AG08395 (cell line): ENCODE measurements at places on chromosomes 4 and X.

GRCh38 chrX:3514996-3515395 is 168.5 kb upstream of the MXRA5 start:
- DNase-seq = no peak

DNA sequence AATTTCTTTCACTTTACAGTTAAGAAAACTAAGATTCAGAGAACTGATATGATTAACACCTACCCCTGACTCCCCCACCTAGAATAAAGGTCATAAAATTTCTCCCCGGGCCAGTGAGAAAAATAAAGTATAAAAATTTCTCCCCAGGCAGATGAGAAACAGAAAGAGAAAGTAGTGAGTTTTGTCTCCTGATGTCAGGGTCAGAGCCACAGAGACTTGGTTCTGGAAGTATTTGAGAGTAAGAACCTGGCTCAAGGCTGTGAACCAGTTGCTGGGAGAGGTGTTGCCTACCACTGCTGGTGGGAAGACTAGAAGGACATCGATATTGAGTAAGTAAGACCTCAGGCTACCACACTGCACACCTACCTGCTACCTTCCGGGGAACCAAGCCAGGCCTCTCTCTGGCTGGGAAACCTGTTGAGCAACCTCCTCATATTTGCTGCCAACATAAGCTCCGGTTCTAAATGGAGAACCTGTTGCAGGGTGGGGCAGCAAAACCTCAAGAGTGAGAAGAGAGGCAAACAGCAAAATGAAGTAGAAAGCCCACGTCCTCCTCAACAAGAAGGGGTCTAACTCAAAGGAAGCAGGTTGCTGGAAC is 104.2 kb upstream of the PUDP start:
- DNase-seq = no peak

GRCh38 chrX:68872171-68872570 is 43.4 kb downstream of the EFNB1 start:
- no peak for DNase-seq

DNA sequence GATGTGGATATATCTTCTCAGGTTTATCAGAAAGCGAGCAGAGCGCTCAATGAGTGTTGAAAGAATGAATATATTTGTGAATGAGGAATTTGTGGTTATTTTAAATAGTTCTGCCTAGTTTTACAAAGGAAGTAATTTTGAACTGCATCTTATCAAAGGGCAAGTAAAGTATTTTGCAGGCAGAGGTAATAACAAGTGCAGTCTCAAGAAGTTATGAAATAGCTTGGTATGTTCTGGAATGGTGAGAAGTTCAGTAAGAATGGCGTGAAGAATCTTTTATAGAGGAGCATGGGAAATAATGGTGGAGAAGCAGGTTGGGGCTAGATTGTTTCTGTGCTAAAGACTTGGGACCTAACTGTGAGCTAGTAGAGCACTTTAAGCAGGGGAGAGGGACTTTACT is 10.9 kb downstream of the TMA16 start:
- no peak for DNase-seq

GRCh38 chr4:138111462-138112000 is 130.6 kb downstream of the SLC7A11 start:
- DNase-seq = no peak

DNA sequence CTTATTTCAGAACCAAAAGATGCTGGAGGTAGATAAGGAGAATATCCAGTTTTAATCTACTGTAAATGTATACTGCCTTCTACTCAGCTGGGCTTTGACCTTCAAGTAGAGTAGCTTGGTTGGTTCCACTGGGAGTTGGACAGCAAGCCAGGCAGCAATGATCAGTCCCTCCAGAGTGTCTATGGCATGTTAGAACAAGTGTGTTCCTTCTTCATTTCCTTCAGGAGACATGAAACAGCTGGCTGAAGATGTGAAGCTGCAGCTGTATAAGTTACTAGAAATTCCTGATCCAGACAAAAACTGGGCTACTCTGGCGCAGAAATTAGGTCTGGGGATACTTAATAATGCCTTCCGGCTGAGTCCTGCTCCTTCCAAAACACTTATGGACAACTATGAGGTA is 111.1 kb downstream of the NFKB1 start:
- no peak for DNase-seq

- DNase-seq = no peak
Observed at GRCh38 chr4:53931461-53931961, 132.9 kb downstream of the CHIC2 start.

DNA sequence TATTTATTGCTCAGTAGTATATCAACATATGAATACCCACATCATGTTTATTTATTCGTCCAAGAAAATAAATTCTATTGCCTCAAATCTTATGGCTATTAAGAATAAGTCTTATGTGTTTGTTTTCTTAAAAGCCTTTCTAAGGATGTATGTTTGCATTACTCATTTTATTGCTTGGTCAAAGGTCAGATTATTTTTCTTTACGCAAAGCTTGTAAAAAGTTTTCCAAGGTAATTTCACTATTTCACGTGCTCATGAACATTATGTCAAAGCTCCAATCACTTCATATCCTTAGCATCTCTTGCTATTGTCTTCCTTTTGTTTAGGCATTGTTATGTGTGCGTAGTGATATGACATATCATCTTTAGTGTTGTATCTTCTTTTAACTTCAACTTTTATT is 258.5 kb upstream of the FSTL5 start:
- no peak for DNase-seq

DNA sequence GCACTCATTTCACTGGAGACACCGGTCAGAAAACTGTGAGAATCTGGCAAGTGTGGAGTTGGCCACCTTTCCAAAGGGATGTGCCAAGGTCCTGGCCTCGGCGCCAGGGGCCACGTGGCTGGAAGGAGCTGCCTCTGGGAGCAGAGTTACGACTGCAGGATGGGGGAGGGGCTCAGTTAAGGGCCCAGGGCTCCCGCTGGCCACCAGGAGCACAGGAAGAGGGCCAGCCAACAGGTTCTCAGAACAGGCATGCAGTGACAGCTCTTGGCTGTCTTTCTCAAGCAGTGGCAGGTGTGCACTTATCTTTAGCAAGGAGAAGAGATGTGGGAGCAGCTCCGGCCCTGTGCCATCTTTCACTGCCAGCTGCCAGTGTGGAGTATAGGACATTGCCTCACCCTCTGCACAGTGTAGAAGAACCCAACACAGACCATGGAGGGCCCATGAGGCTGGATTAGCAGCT is 115.9 kb upstream of the RBPJ start:
- no peak for DNase-seq

- no peak for DNase-seq
Observed at GRCh38 chrX:30885136-30885535, 3.9 kb downstream of the TAB3 start.
